ENCODE measurements at places on chromosomes 16 and 17.

- no peak for DNase-seq
These were observed 1494.7 kb upstream of the CDH8 start for GRCh38 chr16:63530974-63531373.

GRCh38 chr17:9765322-9765721 lies 26.1 kb downstream of the DHRS7C start:
- no peak for DNase-seq

DNA sequence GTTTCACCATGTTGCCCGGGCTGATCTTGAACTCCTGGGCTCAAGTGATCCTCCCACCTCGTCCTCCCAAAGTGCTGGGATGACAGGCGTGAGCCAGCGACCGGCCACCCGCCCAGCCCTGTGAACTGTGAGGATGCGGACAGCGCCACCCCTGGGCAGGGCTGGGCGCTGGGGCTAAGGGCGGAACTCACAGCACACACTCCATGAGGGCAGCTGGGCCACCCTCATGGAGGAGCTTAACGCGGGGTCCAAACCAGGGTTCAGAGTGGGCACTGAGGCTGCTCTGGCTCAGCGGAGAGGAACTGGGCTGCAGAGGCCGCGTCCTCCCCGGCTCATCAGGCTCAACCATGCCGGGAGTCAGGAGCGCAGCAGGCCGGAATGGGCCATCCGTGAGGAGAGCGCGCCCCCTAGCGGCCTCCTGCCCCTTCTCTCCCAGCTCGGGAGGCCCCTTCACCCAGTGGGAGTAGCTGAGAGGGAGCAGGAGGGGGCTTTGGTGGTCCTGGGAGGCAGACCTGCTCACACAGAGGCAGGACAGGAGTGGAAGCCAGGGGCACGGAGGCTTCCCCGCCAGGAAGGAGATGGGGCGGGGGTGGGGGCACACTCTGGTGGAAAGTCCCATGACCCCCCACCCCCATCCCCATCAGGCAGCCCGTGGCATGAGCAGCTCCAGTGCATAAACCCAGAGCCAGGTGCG lies 13.8 kb downstream of the CORO7 start:
- peak; percentile 87 for DNase-seq

DNA sequence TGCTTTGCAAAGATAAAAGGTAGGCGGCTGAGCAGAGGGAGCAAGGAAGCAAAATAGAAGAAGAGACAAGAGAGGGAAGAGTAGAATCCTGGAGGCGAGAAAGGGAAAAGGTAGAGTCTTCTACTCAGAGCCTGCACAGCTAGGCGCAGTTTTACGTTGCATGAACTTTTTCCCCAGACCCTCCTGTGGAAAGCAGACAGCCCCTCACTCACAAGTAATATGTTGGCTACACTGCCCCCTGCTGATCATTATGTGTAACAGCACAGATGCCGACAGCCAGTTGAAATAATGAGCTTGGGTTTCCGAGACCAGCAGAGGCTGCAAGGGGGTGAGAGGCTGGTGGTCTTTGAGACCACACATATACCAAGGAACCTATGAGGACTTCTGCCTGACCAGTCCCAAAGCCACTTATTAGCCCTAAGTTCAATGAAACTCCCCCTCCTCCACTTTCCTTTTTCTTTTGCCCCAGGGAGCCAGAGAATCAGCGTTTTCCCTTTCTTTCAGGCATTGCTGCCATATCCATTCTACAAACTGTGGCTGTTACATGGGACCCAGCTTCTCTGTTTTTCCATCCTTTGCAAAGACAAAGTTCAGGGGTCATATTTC lies 22.5 kb upstream of the CMTR2 start:
- peak; percentile 34 for DNase-seq

GRCh38 chr17:60514053-60514452 lies 12.0 kb downstream of the APPBP2 start:
- DNase-seq, result no peak

- no peak for DNase-seq
These were observed 6.1 kb upstream of the HEATR3 start for GRCh38 chr16:50059669-50060068.

DNA sequence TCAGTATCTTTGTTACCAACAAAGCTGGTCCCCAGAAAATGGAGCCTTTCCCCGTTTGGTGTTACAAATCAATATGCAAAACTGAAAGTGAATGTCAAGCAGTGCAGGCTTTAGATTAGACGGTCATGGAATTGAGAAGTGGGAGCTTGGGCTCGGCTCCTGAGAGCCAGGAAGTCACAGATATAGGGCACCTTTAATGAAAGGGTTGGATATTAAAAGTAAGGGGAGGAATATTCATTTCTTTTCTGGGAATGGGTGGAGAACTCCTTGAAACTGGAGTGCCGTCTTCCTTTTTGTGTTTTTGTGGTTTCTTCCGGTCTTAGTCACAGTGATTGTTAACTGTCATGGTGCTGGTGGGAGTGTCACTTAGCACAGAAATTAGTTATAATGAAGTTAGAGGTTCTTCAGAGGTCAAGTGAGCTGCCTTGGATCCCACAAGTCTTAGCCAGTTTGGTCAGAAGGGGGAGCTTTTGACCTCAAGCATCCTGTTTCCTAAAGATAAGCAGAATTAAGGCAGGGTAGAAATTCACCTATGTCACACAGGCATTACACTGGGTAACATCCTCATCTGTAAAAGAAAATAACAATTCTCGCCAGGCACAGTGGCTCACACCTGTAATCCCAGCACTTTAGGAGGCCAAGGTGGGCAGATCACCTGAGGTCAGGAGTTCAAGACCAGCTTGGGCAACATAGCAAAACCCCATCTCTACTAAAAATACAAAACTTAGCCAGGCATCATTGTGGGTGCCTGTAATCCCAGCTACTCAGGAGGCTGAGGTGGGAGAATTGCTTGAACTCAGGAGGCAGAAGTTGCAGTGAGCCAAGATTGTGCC lies 9.6 kb upstream of the EIF1 start:
- no peak for DNase-seq

GRCh38 chr16:52786091-52786490 lies 239.1 kb upstream of the TOX3 start:
- DNase-seq, result no peak

DNA sequence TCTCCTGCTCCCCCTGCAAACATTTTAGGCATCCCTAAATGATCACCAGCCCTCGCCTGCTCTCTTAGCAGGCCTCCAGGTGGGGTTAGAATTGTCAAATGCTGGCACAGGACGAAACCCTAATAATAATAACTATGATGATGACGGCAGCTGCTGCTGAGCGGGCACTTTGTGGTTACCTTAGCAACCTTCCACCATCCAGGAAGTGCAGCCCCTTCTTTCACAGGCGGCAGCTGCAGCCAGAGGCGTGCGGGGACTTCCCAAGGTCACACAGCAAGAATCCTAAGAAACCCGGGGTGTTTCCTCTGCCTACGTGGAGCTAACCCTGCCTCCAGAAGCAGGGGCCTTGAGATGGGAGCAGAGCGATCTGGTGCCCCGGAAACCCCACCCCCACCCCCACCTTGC lies 22.4 kb upstream of the EIF1 start:
- DNase-seq, result peak; percentile 57

DNA sequence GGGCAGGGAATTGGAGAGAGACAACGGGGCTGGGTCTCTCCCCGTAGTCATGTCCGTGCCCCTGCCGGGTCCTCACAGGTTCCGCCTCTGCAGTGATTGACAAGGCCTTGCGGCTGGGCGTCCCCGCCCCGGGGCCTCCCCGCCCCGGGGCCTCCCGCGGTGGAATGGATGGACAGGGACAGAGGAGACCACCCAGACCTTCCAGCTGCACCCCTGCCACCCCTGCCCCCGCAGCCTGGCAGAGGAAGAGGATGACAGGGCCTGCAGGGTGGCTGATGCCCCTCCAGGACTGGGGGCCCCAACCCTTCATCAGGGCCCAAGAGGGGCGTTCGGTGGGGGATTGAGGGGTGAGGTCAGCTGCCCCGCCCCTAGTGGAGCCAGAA lies 216.4 kb upstream of the CIBAR2 start:
- no peak for DNase-seq

- no peak for DNase-seq
These were observed 21.0 kb downstream of the SLC7A6OS start for GRCh38 chr16:68289621-68290329.

DNA sequence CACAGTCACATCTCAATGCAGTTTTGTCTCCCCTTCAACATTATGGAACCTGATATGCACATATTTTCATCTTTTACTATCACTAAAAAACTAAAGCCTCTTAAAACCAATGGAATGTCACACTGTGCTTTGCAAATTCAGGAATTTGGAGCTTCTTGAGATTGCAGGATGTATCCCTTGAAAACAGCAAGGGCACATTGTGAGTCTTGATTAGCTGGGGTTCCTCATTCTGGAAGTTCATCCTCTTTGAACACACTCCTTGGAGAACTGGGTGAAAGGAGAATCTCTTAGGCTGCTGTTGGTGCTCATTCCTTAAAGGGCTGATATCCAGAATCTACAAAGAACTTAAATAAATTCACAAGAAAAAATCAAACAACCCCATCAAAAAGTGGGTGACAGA lies 21.1 kb upstream of the MYOCD start:
- DNase-seq, result no peak

GRCh38 chr17:80180192-80180591 lies 10.4 kb downstream of the CARD14 start:
- DNase-seq, result no peak

DNA sequence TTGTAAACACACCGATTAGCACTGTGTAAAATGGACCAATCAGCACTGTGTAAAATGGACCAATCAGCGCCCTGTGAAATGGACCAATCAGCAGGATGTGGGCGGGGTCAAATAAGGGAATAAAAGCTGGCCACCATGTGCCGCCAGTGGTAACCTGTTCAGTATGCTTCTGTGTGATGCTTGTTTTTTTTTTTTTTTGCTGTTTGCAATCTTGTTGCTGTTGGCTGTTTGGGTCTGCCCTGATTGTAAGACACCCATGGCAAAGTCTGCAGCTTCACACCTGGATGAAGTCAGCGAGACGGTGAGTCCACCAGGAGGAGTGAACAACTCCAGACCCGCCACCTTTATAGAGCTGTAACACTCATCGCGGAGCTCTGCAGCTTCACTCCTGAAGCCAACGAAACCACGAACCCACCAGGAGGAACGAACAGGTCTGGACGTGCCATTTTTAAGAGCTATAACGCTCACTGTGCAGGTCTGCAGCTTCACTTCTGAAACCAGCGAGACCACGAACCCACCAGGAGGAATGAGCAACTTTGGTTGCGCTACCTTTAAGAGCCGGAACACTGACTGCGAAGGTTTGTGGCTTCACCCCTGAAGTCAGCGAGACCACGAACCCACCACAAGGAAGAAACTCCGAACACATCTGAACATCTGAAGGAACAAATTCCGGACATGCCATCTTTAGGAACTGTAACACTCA lies 85.0 kb upstream of the MED9 start:
- no peak for DNase-seq

- no peak for DNase-seq
These were observed 26.9 kb downstream of the POLR2A start for GRCh38 chr17:7511108-7511507.

GRCh38 chr17:29156781-29157180 lies 23.4 kb downstream of the MYO18A start:
- no peak for DNase-seq

DNA sequence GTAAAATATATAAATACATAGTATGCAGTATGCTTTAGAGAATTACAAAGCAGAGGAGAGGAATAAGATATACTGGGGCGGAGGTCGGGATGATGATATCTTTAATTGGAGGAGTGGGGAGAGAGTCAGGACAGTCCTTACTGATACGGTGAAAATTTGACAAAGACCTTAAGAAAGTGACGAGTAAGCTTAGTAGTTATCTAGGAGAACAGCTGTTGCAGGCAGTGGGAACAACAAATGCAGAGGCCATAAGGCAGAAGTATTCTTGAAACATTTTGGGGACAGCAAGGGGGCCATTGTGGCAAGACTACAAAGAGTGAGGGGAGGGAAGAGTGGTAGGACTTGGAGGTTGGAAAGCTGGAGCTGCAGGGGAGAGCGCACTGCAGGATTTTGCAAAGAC lies 22.3 kb upstream of the CDC6 start:
- DNase-seq, result no peak

DNA sequence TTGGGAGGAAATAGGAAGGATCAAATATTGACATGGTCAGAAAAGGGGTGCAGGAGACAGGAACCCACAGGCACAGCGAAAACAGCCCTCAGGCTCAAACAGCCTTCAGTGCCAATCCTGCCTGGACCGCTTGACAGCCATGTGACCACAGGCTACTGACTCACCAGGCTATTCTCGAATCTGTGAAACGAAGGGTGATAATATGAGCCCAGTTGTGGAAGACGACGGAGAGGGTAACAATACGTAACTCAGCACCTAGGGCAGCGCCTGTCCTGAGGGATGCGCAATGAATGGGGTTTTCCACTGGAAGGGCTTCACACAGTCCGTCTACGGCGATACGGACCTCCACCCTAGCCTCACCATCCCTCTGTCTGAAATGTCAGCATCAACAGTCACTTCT lies 117.3 kb upstream of the RCVRN start:
- DNase-seq, result no peak

DNA sequence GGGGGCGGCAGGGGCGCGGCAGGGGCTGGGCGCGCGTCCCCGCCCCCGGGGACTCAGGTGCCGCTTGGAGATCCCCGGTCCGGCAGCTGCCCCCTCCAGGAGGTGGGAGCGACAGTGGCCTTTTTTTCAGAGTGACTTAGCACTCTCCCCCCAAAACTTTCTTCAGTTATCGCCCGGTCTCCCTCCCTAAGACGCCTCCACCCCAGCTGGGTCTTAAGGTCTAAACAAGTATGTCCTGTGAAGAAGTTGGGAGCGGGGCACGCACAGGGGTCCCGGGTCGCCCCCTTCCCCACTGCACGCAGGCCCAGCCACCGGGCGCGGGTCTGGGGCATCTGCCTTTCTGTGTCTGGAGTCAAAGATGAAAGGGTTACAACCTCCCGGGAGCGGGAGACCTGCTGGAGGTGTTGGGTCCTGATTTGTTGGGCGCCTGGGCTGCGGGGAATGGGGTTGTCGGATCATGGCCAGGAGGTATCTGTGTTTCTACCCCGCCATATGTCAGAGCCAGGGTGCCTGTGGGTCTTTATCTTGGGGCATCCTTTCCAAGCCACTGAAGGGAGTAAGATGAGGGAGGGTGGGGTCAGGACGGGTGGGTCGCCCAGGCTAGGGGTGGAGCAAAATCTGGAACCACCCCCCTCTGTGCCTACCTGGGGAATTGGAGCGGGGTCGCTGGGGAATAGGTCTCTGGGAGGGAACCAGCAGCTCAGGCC lies 757 bp downstream of the FMNL1 start:
- no peak for DNase-seq

DNA sequence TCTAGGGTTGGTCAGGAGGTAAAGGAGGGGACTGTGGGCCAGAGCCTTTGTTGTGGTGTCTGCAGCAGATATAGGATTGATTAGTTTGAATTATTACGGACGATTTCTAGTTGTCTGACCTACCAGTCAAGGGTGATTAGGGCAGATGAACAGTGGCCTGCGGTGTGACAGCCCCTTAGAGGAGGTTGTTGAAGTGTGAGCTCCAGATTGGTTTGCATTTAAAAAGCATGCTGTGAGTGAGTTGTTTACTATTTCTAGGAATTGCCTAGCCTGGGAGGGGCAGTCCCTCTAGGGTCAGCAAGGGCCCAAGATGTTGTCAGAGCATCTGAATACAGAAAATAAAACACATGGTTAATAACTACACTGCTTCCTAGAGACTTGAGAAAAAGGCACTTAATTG lies 108.8 kb downstream of the ARHGAP44 start:
- no peak for DNase-seq

- peak; percentile 53 for DNase-seq
These were observed 6.9 kb downstream of the USP6 start for GRCh38 chr17:5122586-5123342.

Measured in muscle of leg (tissue), 16 donors.